ENCODE measurements at places on chromosomes 3 and 15. TPM values are rescaled to one million over a fixed set of nuclear protein-coding genes. Genes with fewer than 3 reads are reported as not detected.

DNA sequence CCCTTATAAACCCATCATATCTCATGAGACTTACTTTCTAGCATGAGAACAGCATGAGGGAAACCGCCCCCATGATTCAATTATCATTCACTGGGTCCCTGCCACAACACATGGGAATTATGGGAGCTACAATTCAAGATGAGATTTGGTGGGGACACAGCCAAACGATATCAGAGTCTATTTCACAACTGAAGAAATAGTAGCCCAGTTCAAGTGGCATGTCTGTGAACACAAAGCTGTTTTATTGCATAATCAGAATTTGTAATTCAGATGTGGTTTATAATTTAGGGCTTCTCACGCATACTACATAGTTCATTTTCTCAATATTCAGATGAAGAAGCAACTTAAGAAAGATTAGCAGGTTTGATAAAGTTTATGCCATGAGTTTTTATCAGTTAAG lies 1188.0 kb upstream of the ALCAM start:
- H3K36me3 ChIP-seq: no peaks in the 10 kb centered on the region
- H3K27ac ChIP-seq: no peak overlapping the region
- H3K27me3 ChIP-seq: peaks cover 3% of the 10 kb centered on the region
- no peak overlapping the region for H3K4me3 ChIP-seq
- no peak for DNase-seq

The PLD1 gene
- 44.6 TPM for total RNA-seq

DNA sequence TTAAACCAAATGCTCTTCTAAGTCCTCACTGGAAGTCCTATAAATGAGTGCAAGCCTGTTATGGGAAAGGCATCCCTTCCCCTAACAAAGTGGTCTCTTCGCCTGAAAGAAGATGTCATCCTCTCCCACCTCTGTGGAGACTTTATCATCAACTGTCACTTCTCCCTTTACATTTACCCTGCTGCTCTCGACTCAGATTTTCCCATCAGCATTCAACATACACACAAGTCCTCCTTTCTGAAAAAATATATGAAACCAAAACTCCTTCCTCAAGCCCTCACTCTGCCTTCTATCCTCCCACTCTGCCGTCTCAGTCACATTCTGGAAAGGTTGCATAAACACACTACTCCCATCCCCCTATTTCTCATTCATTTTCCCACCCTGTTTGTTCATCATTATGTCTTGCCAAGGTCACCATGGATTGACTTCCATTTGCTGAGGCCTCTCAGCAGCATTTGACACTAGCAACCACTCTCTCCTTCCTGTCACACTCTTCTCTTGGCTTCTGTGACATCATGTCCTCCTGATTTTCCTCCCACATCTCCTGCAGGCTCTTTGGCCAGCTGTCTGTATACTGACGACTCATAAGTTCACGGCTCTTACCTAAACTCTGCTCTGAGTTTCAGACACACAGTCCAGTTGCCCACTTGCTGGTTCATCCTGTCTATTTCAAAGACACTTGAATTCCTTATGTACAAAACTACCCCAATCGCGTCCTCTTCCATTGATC lies 70.3 kb upstream of the SMAD3 start:
- no peak overlapping the region for H3K4me3 ChIP-seq
- no peak for DNase-seq
- H3K27me3 ChIP-seq: peaks cover 4% of the 10 kb centered on the region
- no peaks in the 10 kb centered on the region for H3K36me3 ChIP-seq
- no peaks in the 10 kb centered on the region for H3K4me1 ChIP-seq

DNA sequence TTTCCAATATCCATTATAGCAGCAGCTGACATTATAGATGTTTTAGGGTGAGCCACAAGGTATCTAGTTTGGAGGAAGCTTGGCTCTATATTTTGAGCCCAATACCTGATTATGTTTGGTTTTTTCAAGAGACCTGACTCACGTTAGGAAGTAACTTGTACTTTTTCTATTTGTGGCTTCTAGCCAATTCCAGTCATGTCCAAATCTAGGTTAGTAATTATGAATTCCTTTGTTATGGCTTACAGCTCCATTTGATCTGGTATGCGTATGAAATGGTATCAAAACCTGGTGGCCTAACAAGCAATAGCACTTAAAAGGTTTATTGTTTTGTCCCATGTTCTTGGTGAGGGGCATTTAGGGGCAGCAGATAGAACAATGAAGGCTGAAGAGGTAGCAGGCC lies 115.9 kb downstream of the TOP2B start:
- no peak overlapping the region for H3K4me3 ChIP-seq
- no peak for DNase-seq
- H3K27me3 ChIP-seq: no peaks in the 10 kb centered on the region
- peaks cover 35% of the 10 kb centered on the region for H3K4me1 ChIP-seq
- H3K36me3 ChIP-seq: peaks cover 31% of the 10 kb centered on the region
- no peak overlapping the region for H3K27ac ChIP-seq

The PIGBOS1 gene
- total RNA-seq: 10.2 TPM

GRCh38 chr15:59694779-59695178 lies 5.7 kb upstream of the BNIP2 start:
- peaks cover 4% of the 10 kb centered on the region for H3K4me1 ChIP-seq
- no peaks in the 10 kb centered on the region for H3K36me3 ChIP-seq
- no peak overlapping the region for H3K4me3 ChIP-seq
- H3K27ac ChIP-seq: no peak overlapping the region
- H3K27me3 ChIP-seq: no peaks in the 10 kb centered on the region
- no peak for DNase-seq
